ENCODE measurements at places on chromosomes 5 and 9.

GRCh38 chr9:16062542-16063240 lies 509.8 kb downstream of the CCDC171 start:
- no peak for DNase-seq

DNA sequence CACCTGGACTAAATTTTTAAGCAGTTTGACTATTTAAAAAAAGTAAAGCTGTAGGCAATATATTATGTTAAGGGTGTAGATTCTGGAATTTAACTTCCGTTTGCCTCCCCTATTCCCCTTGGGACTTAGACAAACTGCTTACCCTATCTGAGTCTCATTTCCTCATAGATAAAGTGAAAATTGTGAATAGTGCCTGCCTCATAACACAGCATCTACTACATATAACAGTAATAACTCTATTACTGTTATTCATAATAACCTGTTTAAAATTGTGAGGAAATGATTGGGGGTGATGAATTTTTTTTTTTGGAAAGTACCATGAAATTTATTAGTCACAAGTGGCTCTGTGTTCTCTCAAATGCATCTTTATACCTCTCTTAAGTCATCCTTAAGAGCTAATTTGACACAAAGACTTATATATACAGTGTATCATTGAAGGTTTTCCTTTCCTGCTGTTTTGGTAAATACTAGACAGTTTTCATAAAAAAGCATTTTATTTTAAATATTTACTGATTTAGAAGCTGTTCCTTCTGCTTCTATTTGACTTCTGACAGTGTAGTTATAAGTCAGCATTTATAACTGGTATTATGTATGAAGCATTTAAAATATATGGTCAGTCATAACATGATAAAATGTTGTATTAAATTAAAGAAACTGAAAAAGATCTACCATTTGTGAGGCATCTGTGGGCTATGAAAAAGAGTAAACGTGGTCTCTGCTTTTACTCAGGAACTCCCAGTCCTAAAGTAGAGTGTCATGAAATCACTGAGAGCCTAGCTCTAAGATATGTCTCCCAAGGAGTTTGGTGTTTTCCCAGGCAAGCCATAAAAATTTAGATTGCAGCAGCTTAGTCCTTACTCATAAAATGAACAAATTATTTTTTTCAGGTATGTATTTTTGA lies 46.4 kb downstream of the MCCC2 start:
- DNase-seq, result no peak

GRCh38 chr5:37882636-37883035 lies 42.8 kb upstream of the GDNF start:
- no peak for DNase-seq

- DNase-seq, result no peak
These were observed 462.8 kb downstream of the ISL1 start for GRCh38 chr5:51846015-51846414.

- no peak for DNase-seq
These were observed 54.1 kb downstream of the PWWP2A start for GRCh38 chr5:160064995-160065614.

All from stimulated activated CD8-positive, alpha-beta memory T cell treated with anti-CD3 and anti-CD28 coated beads, Interleukin-7, amount 100 ng/mL, for 1 hour (primary cell).